Stomach (tissue), 19 donors: ENCODE measurements at places on chromosomes 6 and 20. TPM values are rescaled to one million over a fixed set of nuclear protein-coding genes. Genes with fewer than 3 reads are reported as not detected.

ADGRF5 gene
- 2.8 TPM for polyA plus RNA-seq

RPP40 gene
- polyA plus RNA-seq: 6.0 TPM

DEFB125 gene
- not detected for polyA plus RNA-seq

TLDC2 gene
- polyA plus RNA-seq: 0.62 TPM

PREX1 gene
- polyA plus RNA-seq: 5.2 TPM
